Stimulated activated CD8-positive, alpha-beta memory T cell treated with anti-CD3 and anti-CD28 coated beads, Interleukin-7, amount 100 ng/mL, for 1 hour (primary cell): ENCODE measurements at places on chromosomes 12 and 14.

- DNase-seq: no peak
Measured at GRCh38 chr14:21917699-21918436, 244.2 kb upstream of the OR4E1 start.

DNA sequence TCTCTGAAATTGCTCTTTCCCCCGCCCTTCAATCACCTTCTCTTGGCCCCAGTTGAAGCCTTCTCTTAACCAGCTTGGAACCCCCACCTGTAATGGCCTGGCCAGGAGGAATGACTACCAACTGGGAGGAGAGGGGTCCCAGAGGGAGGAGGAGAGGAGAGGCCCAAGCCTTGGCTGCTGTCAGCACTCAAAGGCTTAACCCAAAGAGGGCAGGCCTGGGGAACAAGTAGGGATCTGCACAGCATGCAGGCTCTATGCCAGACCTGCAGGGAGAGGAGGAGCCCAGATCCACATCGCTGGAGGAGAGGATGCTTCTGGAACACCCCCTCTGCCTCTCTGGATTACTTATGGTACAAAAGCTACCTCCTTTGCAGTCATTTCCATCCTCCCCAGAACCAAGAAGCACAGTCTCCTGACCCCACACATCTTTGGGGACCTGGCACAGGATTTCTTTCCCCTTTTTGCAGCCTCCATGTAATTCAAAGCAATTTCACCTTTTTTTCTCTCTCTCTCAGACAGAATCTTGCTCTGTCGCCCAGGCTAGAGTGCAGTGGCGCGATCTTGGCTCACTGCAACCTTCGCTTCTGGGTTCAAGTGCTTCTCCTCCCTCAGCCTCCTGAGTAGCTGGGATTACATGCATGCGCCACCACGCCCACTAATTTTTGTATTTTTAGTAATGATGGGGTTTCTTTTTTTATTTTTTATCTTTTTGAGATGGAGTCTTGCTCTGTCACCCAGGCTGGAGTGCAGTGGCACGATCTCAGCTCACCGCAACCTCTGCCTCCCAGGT lies 6.2 kb downstream of the RARG start:
- no peak for DNase-seq

DNA sequence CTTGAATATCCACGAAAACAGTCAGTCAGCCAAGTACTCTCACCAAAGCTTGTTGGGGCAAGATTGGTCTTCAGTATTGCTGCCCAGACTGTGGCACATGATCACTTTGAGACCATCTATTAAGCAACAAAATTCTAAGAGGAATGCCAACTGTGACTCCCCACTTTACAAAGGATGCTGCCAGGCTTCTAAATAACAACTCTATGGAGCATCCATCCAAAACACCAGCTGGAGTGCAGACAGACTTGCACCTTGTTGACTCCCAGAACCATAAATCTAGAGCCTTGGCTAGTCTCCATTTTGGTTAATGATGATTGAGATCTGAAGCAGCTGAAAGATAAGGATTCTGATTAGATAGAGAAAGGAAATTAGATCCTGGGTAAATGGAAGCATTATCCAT lies 132.8 kb downstream of the DIO2 start:
- DNase-seq: no peak

DNA sequence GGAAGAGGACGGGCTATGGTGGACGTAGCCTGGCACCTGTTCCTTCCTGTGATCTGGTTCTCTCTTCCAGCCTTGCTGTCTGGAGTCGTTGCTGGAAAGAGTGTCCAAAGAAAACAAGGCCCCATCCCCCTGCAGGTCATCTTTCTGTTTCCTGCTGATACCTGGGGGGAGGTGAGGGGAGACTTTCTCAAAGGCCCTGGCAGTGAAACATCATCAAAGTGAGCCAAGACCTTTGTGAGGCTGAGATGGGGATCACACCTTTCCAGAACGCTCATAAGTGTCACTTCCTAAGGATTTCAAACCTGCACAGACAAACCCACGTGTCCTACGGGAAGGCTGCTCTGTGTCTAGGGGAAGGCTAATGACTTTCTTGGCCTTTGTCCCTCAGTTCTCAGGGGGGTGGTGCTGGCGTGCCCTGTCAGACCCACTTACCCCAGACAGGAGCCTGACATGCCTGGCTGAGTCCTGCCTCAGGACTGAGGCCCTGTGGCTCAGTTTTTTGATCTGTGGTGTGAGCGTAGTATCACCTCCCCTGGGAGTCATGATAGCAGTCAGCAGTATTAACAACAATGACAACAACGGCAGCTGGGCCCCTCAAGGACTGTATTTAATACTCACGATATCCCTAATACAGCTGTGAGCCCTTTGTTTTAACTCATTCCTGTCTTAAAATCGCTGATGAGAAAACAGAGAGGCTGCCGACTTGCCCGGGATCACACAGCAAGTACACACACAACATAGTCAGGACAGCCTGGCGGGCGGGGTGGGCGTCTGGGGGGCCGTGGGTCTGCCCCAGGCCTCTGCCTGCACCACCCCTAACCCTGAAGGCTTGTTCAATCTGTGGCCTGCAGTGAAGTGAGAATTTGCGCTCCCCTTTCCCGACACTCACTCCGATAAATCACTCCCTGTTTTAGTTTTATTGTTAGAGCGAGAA lies 235.2 kb downstream of the SLC41A2 start:
- no peak for DNase-seq

DNA sequence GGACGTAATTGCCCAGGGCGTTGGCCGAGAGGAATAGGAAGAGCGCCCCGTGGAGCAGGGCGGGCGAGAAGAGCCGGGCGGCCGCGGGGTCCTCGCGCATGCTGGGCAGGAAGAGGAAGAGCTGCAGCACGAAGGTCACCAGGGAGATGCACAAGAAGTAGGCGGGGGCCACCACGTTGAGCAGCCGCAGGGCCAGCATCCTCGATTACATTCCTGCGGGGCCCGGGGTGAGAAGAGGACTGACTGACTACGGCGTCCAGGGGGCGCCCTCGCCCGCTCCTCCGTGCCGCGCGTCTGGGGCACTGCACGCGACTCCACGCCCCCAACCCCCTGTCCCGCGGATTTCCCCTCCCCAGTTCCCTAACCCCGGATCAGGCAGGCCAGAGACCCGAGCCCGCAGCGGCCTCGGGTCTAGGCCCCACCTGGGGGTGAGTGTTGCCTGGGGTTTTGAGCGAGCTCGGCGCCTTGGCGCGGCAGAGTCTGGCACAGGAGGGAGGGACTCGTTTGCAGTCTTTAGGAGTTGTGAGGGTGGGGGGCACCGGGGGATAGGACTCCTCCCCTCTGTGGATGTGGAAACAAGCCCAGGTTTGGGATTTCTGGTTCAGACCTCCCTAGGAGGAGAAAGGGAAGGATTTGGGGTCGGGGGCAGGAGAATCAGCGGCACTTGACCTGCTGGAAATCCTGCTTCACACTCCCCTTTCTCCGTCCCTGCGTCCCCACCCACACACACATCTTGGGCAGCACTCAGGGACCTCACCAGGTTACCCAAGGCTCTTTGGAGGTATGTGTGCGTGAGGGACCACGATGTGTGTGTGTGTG lies 1.8 kb downstream of the ZDHHC22 start:
- DNase-seq: no peak

GRCh38 chr12:25241167-25242020 lies 9.3 kb downstream of the KRAS start:
- DNase-seq: no peak

DNA sequence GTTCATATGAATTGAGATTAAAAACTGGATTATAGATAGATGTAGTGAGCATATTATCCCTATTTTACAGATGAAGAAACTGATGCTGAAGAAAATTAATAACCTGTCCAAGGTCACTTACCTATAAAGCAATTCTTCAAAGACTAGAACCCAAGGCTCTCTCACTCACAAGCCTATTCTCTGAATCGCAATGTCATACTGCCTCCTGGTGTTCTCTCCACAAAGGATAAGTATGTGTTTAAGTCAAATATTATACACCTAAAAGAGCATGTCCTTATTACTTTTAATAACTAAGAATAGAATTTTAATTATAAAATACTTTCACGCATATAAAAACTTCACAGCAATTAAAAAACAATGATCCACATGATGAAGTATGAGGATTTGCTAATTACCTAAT lies 721.3 kb upstream of the USP15 start:
- no peak for DNase-seq

DNA sequence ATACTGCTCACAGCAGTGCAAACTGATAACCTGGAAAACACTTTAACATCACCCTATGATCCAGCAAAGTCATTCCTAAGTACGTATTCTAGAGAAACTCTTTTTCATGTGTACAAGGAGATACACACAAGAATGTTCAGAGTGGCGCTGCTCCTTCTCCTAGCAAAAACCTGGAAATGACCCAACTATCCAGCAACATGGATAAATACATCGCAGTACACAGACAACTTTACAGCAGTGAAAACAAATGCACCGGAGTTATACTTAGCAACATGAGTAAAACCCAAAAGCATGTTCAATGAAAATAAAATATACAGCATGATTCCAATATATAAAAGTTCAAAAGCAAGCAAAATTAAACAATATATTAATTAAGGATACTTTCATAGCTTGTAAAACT lies 18.7 kb downstream of the SART3 start:
- DNase-seq: no peak

DNA sequence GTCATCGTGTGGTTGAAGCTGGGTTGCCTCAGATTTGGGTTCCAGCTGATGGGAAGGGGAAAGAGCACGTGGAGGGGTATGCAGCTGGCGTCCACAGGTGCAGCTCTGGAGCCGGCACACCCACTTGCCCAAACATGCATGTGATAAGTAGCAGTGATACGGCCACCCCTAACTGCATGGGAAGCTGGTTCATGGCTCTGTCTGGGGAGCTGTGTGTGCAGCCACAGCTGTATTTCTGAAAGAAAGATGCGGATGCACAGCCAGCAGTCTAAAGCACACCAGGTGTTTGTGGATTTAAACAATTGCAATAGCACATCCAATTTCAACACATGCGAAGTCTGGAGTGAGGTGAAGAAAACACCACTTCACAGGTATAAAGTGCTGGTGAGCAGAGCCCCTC lies 181.4 kb downstream of the EFCAB11 start:
- DNase-seq: no peak

- no peak for DNase-seq
Measured at GRCh38 chr12:32811686-32812392, 56.1 kb upstream of the YARS2 start.

GRCh38 chr14:82180139-82180538 lies 646.5 kb upstream of the SEL1L start:
- no peak for DNase-seq

GRCh38 chr14:75439989-75440388 lies 12.2 kb downstream of the JDP2 start:
- DNase-seq: no peak

GRCh38 chr14:99133636-99134515 lies 138.1 kb downstream of the BCL11B start:
- DNase-seq: no peak

DNA sequence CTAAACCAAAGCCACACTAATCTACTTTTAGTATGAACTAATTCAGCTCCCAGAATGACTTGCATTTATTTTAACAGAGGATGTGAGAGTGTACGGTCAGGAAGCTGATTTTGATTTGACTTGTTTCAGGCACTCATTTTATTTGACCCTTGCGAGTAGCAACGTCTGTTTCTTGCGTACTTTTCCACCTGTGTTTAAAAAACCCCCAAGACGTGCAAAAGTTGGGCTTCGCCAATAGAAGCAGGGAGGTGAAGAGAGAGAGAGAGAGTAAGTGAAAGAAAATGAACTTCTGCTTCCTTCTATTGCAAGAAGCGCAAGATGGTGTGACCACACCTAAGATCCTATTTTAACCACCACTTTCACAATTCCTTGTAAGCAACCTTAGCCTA lies 6.7 kb upstream of the SLC15A4 start:
- DNase-seq: no peak

DNA sequence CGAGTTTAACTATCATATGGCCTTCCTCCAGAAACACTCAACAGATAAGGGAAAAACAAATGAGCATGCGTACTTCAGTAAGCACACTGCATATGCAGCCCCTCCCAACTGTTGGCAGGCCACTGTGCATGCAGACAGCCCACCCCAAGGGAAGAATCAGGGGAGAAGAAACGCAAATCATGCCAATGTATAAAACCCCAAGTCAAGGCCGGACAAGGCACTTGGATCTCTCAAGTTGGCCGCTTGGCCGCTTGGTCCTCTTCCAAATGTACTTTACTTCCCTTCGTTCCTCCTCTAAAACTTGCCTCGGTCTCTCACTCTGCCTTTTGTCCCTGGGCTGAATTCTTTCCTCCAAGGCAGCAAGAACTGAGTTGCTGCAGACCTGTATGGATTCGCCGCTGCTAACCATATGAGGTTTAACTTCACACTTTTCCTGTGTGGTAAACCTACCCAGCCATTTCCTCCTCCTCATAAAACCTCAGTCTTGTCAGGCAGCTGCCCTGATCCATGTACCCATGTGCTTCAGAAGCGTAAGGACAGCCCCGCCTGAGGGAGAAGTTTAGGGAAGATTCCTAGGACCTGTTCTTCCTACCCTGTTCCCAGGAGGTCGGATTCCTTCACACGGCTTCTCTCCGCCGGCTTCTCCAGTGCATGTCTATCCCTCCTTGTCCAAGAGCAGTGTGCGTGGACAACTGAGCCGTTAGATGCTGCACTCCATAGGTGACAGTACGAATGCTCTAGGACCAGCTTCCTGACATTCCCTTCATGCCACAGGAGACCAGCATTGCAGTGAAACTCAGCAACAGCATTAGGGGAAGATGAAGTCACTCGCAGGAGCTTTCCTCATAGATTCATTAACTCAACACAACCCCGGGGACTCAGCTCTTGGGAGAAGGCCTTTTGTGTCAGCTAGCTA lies 188.0 kb downstream of the MON2 start:
- no peak for DNase-seq

DNA sequence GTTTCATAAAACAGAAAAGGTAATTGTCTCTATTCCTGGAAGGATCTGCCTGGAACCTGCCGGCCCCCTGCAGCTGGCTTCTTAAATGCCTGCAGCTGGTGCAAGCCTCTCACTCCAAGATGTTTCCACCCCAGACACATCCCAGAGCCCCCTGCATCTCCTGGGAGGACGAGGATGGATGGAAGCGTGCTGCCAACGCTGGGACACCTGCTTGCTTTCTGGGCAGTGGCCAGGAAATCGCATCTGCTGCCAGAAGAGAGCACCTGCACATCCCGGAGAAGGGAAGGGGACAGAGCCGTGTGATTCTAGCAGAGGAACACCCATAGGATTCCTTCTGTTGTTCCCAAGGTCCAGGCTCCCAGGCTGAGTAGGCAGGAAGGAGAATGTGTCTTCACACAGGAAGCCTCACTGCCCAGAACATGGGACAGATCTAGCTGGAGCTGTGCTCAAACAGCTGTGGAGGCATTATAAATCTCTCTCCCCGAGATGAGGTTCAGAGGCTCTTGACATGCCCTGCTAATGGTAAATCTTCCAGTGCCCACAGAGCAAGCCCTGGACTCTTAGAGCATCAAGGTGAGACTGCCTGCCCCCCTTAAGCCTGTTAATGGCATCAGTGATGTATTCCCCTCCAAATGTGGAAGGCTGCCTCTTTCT lies 138.8 kb upstream of the MAP1LC3B2 start:
- no peak for DNase-seq

- no peak for DNase-seq
Measured at GRCh38 chr14:92711976-92712653, 36.3 kb downstream of the LGMN start.

GRCh38 chr14:67933266-67933665 lies 113.7 kb downstream of the RAD51B start:
- no peak for DNase-seq

GRCh38 chr12:121773011-121773777 lies 20.3 kb downstream of the RHOF start:
- DNase-seq: peak; percentile 59

GRCh38 chr12:107400686-107401447 lies 284.7 kb upstream of the PWP1 start:
- no peak for DNase-seq

GRCh38 chr14:32327255-32327961 lies 1.7 kb upstream of the AKAP6 start:
- DNase-seq: no peak

- no peak for DNase-seq
Measured at GRCh38 chr12:127479256-127479655, 787.7 kb upstream of the TMEM132C start.
